Kidney epithelial cell (primary cell): ENCODE measurements at places on chromosomes 12 and 14.

- peak; percentile 69 for DNase-seq
These were observed 90.2 kb downstream of the PPP1R12A start for GRCh38 chr12:79844693-79845092.

- no peak for DNase-seq
These were observed 18.4 kb downstream of the HDAC7 start for GRCh38 chr12:47801170-47801903.

GRCh38 chr14:55446127-55446736, 5.8 kb upstream of the TBPL2 start:
- DNase-seq = peak; percentile 32

DNA sequence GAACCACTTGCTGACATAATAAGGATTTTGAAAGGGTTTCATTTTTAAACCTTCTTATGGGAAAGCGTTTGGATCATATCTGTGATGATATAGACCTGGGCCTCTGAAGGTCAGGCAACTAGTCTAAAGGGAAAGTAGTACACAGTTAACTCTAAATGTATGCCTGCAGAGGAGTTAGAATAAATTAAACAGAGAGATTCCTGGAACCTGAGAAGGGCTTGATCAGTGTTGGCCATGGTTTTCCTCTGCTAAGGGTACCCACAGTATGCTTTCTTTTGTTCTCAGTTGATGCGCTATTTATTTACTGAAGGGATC, 14.4 kb upstream of the POLR3B start:
- DNase-seq = no peak

GRCh38 chr12:85253853-85254252, 26.2 kb upstream of the ALX1 start:
- no peak for DNase-seq

DNA sequence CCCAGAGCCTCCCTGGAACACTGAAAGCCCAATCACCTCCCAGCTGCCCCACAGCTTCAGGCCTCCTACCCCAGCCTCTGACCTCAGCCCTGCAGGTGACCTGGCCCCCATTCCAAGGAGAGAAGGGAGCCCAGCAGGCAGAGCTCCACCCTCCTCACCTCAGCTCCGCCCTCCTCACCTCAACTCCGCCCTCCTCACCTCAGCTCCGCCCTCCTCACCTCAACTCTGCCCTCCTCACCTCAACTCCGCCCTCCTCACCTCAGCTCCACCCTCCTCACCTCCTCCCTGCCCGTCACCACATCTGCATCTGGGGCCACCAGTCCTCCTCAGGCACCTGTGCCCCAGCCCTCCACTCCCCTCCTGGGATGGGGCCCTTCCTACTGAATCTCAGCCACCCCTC, 112.2 kb upstream of the SFSWAP start:
- no peak for DNase-seq

DNA sequence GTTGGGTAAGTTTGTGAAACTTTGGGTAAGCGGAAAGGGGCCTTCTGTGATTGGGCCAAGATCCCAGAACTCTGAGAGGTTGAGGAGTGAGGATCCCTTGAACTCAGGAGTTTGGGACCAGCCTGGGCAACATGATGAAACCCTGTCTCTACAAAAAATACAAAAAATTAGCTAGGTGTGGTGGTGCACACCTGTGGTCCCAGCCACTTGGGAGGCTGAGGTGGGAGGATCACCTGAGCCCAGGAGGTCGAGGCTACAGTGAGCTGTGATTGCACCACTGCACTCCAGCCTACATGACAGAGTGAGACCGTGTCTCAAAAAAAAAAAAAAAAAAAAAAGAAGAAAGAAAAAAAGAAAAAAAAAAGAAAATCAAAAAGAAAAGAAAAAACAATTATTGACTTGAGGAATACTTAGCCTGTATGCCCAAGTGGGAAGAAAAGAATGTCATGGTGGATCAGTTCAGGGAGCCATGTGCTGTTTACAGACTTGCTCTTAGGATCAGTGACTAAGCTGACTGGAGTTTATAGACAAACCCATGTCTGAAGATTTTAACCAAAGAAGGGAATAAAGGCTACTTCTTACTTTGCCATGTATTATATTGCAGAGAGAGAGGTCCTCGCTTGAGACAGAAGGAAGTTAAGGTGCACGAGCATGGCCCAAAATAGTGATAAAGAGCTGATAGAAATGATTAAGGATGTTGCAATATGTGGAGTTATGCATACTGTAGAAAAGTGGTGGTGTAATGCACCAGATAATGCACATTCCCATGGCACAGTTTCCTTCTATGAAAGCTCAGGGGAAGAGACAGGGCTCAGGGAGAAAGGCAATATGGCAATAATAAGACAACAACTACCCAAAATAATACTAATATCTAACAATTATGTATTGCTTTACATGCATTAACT, 881 bp downstream of the HSD17B6 start:
- DNase-seq = no peak

- no peak for DNase-seq
These were observed 21.7 kb upstream of the SIX1 start for GRCh38 chr14:60670989-60671388.

DNA sequence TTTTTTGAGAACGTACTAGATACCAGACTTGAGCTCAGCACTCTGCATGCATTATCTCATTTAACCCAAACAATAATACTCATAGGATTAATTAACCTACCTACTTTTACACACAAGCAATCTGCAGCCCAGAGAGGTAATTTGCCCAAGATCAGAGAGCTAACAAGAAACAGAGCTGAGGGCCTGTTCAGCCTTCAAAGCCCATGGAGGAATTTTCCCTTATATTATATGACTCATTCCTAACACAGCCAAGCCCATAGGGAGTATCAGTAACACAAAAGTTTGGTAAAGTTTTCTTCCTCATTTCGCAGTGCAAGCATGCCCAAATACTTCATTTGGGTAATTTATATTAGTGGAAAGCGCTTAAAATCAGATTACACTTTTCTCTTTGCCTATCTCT, 94.7 kb downstream of the GALC start:
- DNase-seq = no peak

DNA sequence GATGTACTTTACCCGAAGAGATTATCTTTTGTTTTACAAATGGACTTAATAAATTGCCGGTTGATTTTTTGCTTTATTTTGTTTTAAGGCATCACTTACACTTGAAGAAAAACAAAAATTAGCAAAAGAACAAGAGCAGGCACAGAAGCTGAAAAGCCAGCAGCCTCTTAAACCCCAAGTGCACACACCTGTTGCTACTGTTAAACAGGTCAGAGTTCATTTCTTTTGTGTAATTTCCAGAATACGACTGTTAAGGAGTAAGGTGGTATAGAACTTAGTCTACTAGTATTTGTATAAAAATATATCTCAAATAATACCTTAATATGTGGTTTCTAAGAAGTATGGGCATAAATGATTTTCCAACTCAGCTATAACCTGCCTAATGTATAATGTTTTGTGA, 19.6 kb upstream of the SLC17A8 start:
- DNase-seq = no peak

DNA sequence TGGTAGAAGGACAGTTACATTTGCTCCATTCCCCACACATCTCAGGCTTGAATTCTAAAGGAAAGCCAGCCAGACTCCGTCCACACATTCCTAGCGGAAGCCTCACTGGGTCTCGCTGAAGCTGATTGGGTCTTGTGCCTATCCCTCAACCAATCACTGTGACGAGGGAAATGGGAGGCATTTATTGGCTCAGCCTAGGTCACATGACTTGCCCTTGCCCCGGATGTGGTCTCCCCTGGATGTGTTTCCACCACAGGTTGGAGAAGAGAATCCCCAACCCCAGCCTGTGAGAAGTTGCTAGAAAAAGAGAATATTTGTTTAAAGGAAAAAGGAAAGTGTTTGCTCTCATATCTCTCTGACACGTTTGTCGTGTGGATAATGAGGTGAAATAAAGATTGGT, 93.4 kb downstream of the C12orf75 start:
- no peak for DNase-seq

DNA sequence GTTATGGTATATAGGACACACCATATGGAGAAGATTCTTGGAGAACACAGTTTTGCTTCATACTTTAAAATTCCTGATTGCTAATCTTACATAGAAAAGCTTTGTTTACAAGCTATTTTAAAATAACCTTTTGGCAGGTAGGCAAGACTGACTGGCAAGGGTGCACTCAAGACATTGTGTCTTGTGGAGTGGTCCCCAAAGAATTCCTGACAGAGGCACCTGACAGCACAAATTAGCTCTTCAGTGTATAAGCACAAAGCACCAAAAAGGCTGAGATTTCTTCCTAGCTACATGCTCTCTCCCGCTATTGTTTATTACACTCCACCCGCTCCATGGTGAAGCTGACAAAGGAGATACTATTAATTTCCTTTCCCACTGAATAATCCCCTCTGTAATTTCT, 139.4 kb downstream of the MON2 start:
- no peak for DNase-seq

- DNase-seq = no peak
These were observed 352.1 kb downstream of the ATP23 start for GRCh38 chr12:58293308-58293982.

DNA sequence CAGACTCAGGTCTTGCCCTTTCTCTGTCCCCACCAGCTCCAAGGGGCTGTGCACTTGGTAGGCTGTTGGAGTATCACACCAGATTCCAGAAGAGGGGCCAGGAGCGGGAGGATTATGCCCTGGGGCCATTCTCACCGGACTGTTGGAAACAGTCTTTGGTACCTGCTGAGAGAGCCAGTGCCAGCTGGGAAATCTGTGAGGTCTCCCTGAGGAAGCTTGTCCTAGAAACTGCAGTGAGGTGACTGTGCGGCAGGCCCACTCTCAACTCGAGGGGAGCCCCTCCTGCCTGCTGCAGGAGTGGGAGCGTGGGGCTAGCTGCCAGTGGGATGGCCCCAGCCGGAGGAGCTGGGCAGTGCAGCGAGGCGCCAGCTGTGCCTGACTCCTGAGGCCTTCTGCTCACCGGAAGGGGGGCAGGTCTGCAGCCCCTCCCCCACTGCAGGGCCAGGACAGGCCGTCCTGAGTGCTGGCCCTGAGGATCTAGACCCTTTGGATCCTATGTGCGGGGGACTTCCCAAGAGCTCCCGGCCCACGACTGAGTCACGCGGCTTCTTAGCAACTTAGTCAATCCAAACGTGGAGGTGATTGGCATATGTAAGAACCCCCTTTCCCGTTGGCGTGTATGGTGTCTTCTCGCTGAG, 295.2 kb downstream of the CACNA1C start:
- no peak for DNase-seq

- DNase-seq = no peak
These were observed 420.4 kb upstream of the DCN start for GRCh38 chr12:91603060-91603459.

DNA sequence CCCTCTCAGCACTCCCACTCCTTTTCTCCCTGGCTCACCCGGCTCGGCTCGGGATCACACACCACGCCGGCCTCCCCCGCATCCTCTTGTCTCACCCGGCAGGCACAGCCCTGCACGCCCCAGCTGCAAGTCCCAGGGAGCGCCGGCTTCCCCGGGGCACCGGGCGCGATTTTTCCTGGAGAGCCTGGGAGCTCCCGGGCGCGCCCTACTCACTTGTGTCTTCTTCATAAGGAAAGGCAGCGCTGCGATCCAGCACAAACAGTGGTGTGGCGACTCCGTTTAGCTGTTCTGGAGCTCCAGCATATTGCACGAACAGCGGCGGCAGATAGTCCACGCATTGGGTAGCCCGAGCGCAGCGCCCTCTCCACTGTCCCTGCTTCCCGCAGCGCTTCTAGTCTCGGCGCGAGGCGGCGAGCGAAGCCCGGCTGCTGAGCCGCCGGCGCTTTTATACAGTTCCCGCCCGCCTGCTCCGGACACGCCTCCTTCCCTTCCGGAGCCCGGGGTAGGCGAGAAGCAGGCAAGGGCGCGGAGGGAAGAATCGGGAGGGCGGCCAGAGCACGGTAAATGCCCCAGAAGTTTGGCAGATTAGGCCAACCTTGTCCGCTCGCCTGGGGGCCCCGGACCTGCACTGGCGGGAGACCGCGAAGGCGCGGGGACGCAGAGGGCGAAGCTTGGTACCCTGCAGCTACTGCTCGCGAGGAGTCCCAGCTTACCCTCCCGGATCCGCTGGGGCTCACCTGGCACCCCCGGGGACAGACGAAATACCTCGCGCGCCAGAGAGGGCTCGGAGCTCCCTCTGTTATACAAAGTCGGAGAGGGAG, at the start of gene KITLG:
KITLG (minus strand) TSS at position 421 of the 821 bp plus-strand sequence; CDS start at position 228, 193 bp downstream.
- no peak for DNase-seq

GRCh38 chr14:65753061-65753460, 340.5 kb downstream of the FUT8 start:
- DNase-seq = no peak

GRCh38 chr12:104622928-104623327, 166.2 kb downstream of the CHST11 start:
- no peak for DNase-seq

DNA sequence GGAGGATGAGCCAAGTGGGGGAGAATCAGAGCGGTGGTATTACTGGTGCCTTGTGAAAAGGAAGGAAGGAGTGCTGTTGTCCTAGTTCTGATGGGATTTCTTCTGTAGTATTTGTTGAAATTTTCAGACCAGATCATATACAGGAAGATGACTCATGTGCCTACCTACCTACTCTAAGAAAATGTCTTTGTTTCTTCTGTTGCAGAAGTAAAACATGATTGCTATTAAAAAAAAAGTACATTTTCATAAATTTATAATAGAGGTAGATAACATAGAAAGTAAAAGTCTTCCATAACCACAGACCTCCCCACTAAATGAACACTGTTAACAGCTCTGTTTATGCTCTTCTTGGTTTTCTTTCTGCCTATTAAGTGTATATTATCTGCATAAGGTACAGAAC, 26.9 kb downstream of the SAMD4A start:
- DNase-seq = no peak

DNA sequence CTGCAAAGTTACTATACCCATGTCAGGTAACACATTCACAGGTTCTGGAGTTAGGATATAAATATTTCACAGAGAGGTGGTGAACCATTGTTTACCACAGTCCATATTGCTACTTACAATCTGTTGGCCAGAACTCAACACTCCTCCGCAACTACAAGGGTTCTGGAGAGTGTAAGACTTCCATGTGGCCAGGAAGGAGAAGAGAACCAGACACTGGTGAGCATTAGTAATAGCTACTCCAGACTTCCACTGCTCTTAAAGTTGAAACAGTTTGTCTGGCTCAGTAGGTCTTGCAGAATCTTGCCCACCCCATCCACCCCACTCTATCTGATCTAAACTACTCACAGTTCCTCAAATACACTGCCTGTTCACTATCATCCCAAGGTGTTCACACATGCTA, 369.6 kb downstream of the DUSP6 start:
- DNase-seq = no peak

DNA sequence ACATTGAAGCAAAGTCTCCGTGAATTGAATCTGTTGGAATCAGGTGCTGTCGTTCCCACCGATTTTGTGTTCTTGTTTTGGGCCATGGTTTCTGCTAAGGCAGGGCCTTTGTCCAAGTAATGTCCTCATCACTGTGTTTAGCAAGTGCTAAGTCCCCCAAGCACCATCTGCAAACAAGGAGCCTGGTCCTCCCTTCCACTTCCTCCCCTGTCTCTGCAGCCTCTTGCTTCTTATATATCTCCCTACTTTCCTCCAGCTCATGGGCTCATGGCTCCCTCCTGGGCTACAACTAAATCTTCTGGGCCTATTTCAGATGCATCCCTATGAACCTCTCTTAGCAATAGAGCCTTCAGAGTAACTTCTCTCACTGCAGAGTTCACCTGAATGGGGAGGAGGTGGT, 25.8 kb upstream of the CMKLR1 start:
- DNase-seq = no peak
